Body of pancreas (tissue), 4 donors: ENCODE measurements at places on chromosomes 12 and 14.

GRCh38 chr14:101075801-101076413, 172.4 kb upstream of the RTL1 start:
- DNase-seq = no peak

DNA sequence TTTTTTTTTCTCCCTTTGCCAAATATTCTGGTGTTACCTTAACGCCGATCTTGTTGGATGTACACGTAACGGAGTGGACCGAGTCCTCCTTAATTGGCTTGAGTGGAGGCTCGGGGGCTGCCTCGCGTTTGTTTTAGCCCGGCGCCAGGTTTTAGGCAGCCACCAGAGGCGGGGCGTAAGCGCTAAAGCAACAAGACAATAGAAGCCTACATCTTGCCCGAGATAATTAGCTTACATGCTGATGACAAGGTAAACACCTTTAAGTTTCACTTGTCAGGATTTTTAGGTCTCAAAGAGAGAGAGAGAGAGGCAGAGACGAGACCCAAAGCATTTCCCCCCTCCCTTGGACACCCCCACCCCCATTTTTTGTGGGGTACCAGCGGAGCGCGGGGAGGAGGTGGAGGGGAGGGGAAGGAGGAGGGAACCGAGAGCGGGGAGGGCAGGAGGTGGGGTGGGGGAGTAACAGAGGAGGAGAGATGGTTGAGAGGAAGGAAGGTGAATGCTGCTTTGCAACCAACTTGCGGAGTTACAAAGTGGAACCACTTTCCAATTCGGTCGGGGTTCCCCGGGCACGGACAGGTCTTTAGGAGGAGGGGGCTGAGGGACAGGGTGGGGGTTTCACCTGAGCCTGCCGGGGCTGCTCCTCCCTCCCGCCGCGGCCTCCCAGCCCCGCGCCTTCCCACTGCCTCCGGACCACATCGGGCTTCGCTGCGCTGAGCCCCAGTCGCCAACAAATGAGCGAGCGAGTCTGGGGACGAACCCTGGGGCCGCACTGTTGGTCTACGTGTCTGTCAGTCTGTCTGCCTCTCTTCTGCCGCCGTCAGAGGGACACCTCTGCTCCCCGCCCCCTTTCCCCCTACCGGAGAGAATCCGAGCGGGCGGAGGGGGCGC, at the start of gene NKX2-1:
NKX2-1 (minus strand) TSS at position 802 of the 891 bp plus-strand sequence; CDS start at position 699, 103 bp downstream.
- no peak for DNase-seq

DNA sequence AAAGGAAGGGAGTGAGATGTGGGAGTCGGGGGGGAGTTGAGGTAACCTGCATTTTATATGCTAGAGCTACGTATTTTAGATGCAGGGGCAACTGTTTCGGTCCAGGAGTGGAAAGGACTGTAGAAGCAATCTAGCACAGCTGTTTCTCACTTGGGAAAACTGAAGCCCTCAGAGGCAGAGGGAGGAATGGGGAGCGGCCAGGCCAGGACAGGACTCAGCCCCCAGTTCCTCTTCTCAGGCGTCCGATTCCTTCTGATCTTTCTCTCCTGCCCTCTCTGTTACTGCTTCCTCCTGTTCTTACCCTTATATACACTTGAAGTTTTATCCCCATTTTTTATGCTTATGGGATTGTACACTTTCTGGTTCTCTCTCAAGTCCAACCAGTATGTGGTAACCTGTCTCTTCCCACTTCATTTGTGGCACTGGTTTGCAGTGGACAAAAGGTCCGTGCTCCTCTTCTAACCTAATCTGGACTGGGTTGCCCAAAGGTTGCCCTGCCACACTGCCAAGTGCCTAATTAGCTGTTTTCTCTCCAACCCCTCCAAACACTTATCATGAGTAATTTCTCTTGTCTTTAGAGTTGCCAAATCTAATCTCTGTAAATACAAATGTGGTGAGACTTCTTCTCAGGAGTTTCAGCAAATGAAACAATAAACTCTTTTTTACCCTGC, 16.2 kb downstream of the LPCAT3 start:
- DNase-seq = no peak

GRCh38 chr12:96334502-96334901, 65.7 kb downstream of the CDK17 start:
- no peak for DNase-seq

DNA sequence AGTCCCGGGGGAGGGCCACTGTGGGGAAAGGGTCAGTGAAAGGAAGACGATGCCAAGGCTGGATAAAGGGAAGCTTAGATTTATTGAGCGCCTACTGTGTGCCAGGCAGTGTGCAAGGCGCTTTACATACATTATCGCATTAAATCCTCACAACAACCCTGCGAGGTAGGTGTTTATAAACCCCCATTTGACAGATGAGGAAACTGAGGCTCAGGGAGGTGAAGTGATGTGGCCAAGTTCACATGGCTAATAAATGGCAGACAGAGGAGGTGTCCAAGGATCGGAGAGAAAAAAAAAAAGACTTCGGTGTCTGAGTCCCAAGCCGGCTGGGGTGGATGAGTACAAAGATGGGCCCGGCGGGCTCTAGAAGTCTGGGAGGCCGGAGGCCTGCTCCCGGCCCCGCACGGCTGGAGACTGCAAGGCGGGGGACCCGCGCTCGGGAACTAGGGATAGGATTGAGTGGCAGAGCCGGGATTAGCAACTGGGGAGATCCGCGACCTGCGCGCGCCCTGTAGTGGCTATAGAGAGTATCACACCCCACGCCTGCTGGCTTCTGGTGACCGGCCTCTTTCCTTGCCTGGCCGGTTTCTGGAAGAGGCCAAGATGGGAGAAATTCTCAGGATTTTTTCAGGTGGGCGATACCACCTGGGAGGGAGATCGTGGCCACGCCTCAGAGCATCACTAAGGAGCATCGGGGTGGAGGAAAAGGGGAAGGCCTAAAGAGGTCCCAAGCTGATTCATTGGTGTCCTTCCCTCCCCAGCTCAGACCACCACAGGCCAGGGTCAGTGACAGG, 3.9 kb downstream of the DDN start:
- peak; percentile 88 for DNase-seq

- DNase-seq = peak; percentile 88
Observed at GRCh38 chr14:21024585-21025370, at the start of gene NDRG2. TSS of gene NDRG2 (minus strand) at chr14:21025061. CDS start at chr14:21023315, 1,746 bp downstream.

DNA sequence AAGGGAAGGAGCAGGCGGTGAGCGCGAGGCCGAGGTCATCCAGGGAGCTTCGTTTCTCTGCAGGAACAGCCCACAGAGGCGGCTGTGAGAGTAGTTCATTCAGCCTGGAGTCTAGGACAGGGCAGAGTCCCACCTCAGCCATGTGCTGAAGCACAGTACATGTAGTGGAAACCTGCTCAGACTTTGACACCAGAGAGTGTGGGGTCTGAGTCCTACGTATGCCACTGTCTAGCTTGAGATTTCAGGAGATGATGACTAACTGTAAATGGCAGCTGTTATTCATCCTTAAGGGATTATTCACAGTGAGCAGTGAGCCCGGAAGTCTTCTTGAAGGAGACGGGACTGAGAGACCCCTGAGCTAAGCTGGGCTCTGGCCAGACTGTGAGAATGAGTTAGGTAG, 938 bp upstream of the SLC6A13 start:
- DNase-seq = no peak

DNA sequence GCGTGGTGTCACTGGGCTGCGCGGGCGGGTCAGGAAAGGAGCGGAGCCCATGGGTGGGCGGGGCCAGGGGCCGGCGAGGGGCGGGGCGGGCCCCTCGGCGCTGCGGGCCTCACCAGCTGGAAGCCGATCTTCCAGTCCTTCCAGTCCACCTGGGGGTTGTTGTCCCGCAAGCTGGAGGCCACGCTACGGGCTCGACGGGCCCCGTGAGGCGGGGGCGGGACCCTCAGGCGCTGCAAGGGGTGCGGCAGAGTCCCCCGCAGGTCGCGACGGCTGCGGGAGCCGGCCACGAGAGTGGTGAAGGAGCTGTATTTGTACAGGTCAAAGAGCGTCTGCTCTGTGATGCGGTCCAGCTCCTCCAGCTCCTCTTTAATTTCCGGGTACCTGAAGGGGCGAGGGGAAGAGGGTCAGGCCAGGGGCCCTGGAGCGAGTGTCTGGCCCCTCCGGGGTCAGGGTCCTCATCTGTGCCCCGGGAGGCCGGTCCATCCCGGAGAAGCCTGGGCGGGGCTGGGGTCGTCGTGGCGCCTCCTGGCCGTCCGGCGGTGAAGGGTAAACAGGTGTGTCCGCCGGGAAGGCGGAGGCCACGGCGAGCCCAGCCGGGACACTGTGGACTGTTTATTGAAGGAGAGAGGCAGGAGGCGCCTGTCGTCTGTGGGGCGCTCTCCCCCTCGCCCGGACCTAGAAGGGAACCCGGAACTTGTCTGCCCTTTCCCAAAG, 11.9 kb downstream of the SCNN1A start:
- DNase-seq = peak; percentile 85

- DNase-seq = no peak
Observed at GRCh38 chr12:30546121-30546520, 149.5 kb downstream of the IPO8 start.

- no peak for DNase-seq
Observed at GRCh38 chr12:111010061-111010460, 89.7 kb upstream of the MYL2 start.

DNA sequence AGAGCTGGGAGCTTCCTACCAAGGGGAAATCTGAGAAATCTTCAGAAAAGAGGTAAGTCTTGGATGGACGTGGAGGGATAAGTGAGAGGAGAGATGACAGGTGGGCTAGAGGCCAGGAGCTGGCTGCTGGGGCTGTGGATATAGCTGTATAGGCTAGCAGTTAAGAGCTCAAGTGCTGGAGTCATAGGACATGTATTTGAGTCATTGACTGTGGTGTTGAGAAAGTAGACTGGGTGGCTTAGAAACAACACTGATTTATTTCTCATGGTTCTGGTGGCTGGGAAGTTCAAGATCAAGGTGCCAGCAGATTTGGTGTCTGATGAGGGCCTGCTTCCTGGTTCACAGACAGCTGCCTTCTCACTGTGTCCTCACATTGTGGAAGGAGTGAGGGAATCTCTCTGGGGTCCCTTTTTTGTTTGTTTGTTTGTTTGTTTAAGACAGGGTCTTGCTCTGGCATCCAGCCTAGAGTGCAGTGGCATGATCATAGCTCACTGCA, 151.1 kb upstream of the FUT8 start:
- DNase-seq = no peak

DNA sequence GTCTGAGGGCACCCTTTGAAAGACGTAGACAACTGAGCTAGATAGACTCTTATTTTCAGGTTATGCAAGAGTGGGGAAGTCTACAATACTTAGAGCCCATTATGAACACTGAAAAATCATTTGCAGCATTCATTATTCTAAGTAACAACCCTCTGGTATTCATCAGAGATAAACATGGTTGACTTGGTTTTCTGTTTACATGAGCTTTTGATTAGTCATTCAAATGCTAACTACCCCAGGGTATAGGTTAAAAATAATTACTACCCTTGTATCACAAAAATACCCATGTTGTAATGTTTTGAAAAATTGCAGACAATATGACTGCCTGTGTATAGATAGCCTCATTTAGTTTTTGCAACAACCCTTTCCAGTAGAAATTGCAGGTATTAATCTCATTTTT, 78.5 kb downstream of the PPFIBP1 start:
- DNase-seq = no peak

GRCh38 chr12:716506-716905, 35.9 kb upstream of the WNK1 start:
- no peak for DNase-seq

DNA sequence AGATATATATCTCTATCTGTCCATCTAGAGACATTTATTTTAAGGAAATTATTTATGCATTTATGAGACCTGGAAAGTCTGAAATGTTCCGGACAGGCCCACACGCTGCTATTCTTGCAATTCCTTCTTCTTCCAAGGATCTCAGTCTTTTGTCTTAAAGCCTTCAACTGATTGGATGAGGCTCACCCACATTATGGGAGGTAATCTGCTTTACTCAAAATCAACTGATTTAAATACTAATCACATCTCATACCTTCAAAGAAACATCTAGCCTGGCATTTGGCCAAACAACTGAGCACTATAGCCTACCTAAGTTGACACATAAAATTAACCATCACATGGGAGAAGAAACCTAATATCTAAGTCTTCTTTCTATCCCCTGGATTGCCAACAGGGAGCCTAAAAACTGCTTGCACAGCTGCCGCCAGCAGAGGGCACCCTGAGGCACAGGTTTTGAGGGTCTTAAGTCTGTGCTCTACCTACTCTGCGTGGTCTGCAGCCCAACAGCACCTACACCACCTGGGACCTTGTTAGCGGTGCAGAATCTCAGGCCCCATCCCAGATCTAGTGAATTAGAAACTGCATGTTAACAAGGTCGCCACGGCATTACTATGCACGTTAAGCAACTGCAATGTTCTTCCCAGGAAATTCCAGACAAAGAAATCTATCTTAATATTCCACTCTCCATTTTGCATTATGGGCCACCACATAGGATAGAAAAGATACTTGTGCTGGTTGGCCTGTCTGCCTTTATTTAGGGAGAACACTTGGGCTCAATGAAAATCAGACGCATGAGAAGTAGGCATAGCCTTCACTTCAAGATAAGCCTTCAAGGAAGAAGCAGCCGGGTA, 249.7 kb downstream of the FOXG1 start:
- peak; percentile 35 for DNase-seq

- DNase-seq = no peak
Observed at GRCh38 chr12:118193477-118193876, 57.6 kb downstream of the PEBP1 start.

DNA sequence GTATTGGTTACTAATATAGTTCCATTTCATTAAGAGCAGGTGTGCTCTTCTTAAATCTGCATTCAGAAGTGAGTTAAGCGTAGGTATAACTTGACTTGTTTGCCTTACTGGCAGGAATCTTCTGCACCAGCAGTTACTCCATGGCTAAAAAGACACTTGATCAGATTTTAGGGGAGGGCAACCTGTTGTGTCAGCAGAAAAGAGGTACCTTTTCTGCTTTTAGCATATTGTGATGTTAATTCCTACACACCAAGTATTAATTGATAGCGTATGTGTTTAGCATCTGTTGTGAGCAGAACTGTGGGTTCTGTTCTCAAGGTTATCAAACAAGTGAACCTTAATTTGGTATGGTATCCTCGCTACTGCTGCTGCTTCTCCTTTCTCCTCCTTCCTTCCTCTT, 38.3 kb downstream of the TTLL5 start:
- DNase-seq = no peak

DNA sequence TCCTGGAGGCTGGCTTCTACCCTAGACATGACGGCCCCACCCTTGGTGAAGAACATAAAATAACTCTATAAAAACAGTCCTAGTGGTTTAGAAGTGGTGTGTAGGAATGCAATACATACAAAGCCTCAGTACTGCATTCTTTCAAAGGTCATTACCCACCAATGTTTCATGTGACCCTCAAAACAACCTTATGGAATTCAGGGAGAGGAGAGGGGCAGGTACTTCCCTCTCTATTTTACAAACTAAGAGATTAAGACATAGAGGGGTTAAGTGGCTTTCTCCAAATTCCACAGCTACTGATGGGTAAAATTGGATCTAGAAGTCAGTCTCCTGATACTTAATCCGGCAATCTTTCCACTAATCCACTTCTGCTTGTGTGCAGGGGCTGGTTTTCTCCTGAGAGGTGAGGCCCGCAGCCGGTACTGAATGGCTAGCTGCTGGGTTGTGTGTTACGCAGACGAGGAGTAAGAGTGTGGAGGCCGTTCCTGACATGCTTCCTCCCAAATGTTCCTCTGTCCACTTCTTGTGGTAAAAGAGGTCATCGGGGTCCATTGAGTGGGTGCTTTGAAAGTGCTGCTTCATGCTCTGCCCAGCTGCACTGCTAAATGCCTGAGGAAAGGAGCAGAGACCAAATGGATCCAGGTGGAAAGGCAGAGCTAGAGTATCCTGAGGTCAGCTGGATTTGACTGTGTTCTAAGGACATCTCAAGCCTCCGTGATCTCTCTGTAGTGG, 16.2 kb downstream of the SLC7A8 start:
- DNase-seq = no peak

- DNase-seq = no peak
Observed at GRCh38 chr12:13223179-13223804, 26.8 kb downstream of the EMP1 start.
